Ecto neural progenitor cell (in vitro differentiated cells): ENCODE measurements at places on chromosomes 2 and 18.

DNA sequence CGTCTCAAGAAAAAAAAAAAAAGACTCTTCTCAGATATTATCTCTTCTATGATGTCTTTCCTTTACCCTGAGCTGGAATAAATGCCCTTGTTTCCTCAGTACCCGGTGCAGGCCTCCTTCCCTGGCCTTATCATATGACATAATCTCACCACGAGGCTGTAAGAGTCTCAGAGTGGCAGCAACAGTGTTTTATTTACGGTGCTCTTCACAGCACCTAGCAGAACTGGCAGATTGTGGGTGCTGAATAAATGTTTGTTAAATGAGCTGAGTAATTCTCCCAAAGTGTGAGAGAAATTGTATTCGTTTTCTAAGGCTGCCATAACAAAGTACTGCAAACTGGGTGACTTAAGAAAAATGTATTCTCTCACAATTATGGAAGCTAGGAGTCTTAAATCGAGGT, 82.8 kb upstream of the CD28 start:
- DNase-seq: no peak

GRCh38 chr18:76932026-76932819, 109.9 kb downstream of the ZNF236 start:
- DNase-seq: no peak

DNA sequence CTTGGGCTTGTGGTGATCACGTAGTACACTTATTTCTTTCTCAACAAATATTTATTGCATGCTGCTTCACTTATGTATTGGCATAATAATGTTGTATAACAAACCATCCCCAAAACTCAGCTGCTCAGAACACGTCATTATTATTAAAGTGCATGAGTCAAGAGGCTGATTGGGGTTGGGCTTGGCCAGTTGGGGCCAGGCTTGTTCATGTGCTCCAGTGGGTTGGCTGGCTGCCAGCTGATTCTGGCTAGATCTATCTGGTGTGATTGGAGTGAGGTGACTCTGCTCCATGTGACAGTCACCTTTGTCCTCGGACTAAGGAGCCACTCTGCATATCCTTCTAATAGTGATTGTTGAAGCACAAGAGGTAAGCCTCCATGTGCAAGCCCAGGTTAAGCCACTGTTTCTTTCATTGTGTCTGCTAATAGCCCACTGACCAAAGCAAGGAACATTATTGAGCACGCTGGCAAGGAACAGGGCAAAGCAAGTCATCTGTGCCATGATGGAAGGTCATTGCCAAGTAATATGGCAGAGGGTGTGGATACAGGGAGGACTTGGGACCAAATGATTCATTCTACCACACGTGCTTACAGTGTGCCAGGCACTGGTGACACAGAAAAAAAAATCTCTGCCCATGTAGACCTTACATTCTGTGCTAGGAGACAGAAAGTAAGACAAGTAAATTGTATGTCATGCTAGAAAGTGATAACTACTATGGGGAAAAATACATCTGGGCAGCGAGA, 63.3 kb upstream of the TMEM182 start:
- DNase-seq: no peak

- DNase-seq: no peak
Measured at GRCh38 chr2:98472132-98472650, 27.5 kb downstream of the INPP4A start.

DNA sequence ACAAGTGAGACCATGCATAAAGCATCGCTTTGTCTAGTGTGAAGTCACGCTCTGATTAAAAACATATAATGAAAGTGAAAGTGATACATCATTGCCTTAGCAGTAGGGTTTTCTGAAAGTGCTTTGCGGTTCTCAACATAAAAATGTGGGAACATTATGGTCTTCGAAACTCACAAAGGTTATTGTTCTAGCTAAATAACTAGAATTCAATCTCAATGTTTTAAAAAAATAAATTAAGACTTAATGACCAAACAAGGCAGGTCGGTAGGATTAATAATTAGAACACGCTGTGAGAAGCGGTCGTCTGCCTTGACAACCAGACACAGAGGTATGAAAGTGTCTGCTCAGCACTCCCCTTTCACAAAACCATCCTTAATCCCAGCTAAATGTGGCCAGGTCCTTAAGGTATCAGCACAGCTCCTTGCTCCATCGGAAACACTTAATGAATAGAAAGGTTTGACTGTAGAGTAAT, 42.2 kb downstream of the KLHL14 start:
- no peak for DNase-seq

DNA sequence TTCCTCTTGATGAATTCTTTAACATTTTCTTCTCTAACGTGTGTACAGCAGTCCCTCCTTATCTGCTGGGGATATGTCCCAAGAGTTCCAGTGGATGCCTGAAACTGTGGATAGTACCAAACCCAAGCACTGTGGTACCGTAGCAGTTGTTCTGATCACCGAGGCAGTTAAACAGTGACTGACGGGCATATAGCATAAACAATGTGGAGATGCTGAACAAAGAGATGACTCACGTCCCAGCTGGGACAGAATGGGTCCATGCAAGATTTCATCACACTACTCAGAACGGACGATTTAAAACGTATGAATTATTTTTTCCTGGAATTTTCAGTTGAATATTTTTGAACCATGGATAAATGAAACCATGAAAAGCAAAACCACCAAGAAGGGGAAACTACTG, 54.5 kb upstream of the SPAG16 start:
- DNase-seq: no peak

DNA sequence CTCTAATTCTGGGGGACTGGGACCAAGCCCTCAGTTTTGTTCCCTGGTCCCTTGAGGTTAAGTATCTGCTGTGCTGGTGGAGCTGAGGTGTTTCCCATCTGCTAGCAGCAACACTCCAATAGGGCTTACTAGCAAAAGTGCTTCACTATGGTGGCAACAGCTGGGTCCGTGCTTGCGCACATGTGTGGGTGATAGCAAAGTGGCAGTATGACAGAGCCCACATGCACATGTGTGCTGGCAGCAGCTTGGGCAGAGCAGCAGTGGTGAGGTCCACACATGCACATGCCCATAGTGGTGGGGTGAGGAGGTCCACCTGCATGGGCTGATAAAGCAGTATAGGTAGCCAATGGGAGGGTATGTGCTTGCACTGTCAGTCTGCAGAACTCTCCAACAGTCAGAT, 1723.7 kb downstream of the SUCLG1 start:
- DNase-seq: no peak

- DNase-seq: no peak
Measured at GRCh38 chr2:202721621-202722020, 86.9 kb downstream of the FAM117B start.

DNA sequence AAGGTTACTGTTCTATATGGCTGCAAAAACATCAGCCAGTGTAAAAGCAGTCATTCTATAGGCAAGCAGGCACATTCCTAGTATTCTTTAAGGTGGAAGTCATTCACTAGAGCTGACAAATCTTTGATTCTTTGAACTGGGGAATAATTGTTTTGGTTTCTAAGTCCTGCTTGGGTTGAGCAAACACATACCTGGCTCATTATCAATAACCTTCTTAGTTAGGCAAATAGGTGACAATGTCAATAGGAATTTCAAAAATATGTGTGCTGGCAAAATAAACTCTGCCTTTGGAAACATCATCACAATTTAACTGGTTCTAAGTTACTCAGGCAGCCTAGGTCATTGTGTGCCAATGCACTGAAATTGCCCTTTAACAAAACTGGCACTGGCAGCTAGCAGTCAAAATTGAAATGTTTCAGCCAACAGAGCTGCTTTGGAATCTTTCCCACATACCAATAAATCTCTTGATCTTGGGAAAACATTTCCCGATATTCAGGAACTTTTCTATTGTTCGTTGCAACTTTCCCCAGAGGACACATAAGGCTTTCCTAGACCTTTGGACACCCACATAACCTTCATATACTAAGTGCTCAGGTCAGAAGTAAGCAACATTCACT, 402.0 kb upstream of the MMADHC start:
- DNase-seq: no peak
